LHCN-M2 (cell line): ENCODE measurements at places on chromosomes 2 and 18. TPM values are rescaled to one million over a fixed set of nuclear protein-coding genes. Genes with fewer than 3 reads are reported as not detected.

DNA sequence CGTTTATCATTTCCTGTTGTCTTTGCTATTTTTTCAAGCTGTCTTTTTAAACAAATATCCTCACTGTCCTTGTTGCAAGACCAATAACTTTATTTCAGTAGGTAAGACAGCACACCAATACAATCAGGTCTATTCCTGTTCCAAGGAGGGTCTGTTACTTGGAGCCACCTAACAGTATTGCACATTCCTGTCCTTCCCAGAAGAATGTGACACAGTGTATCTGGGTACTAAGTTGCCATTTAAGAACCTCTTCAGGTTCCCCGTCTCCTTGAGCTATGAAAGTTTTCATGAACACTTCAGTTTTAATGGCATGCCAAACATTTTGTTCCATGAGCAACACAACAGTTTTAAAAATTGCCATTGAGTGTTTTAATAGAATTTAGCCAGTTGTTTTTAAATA, 138.9 kb upstream of the CAVIN2 start:
- DNase-seq = no peak

DNA sequence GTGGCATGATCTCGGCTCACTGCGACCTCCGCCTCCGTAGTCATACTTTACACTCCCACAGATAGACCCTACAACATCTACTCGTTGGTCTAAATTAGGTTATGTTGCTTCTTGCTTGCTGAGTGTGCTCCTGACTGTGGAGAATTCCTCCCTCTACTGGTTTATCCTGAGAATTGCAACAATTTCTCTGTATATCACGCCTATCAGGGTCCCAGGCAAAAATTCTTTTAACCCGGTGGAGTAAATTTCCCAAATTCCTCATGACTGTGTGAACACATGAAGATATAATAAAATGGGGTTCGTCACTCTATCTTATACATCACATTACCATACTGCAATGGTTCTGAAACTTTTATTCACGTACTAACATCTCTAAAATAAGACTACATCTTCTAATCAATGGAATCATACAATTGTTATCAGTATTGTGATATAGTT, 156.7 kb downstream of the EVA1A start:
- DNase-seq = peak; percentile 51

CTAGE1 gene
- not detected in 2 replicates for total RNA-seq

DNA sequence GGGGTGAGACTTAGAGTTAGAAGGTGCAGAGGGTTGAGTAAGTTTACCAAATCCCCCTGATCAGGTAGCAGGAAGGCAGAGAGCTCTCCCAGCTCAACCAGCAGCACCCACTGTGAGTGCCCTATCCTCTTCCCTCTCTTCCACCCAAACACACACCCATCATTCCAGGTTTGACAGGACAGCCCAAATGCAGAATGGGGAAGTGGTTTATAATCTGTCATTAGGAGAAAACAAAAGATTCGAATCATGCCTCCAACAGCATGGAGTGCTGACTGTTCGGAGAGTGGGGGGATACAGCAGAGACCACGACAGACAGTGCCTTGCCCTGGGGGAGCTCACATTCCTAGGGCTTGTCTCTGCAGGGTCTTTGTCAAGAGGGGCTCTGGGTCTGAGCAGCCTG, 11.7 kb downstream of the CXCR2 start:
- no peak for DNase-seq

DNA sequence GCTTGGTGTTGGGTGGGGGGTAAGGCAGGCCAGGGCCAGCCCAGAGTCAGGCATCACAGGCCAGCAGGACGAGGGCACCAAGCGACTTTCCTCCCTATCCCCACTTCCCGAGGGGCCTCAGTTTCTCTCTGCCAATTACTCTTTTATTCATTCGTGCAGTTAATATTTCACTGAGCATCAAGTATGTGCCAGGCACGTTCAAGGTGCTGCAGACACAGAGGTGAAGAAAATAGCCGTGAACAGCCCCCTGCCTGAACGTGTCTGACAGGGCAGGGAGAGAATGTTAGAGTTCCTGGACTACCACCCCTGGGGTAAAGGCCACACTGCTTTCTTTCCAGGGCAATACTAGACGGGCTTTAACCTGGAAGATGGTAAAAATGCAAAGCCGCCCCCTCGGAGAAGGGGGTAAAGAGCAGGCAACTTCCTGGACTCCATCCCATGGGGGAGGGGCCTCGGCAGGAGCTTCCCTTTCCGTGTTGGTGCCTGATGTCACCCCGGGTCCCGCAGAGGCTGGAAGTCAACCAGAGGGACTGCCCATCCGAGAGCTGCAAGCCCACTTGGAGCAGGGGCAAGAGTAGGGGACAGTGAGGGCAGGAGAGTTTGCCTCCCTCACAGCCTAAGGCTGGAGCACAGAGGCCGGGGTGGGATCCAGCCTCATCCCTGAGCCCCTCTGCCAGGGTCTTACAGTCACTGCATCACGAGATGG, 47.1 kb downstream of the CENPO start:
- DNase-seq = no peak

DNA sequence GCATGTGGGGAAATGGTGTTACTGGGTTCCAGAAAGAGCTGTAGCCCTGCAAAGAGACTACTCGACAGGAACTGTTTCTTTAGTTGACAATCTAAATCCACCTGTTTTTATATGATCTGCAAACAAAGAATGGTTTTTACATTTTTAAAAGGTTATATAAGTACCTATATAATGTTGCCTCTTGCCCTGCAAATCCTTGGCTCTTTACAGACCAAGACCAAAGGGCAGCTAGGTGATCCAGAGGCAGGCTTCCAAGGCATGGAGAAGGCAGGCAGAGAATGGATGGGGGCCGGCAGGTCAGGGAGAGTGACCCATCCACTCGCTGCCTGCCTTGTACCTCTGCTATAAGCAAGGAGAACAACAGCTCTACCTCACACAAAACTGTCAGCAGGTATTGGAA, 173.6 kb downstream of the ANTXR1 start:
- DNase-seq = no peak

CAVIN2 gene
- total RNA-seq = 388 and 506 TPM in 2 replicates

NPHP1 gene
- total RNA-seq = 3.6 and 4.8 TPM in 2 replicates

- peak; percentile 64 for DNase-seq
Observed at GRCh38 chr18:3294435-3295080, 32.6 kb downstream of the MYL12B start.
